Activated CD4-positive, CD25-positive, alpha-beta regulatory T cell treated with anti-CD3 and anti-CD28 coated beads, Interleukin-2, amount 50 U/mL, for 24 hours (primary cell): ENCODE measurements at places on chromosomes 2 and 18.

DNA sequence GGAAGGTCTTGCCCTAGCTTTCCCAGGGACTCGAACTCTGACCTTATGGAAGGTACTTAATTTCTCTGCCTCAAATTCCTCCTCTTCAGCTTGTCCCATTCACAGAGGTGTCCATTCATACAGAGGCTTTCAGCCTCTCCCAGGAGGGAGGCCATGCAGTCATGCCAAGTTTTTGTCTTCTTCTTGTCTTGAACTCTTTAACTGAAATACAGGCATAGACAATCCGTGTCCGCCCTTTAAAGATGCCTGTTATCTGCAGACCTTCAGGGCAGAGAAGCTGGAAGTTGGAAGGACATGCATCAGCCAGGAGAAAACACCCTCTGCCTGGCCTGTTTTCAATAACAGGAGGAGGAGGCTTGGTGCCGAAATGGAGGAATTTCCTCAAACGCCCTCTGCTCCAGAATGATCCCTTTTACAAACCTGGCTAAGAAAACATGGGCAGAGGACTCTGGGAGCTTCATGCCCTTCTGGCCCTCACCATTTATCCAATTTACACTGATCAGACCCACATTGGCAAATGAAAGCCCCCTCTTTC is 308.3 kb downstream of the MYCN start:
- no peak for ATAC-seq

DNA sequence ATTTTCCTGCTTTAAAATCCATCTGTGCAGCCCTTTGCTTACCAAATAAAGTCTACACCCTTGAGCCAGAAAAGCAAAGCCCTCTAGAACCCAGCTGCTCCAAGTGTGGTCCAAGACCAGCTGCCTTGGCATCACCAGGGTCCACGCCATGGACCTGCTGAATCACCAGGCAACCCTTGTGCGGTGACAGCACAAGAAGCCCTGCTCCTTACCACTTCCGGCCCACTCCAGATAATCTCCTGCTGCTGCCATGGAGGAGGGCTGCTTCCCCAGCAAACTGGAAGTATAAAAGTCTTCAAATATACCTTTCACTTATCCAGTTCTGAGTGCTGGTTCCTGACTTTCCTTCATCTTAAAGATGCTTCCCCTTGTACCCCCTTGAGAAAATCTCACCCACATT is 106.0 kb upstream of the PKDCC start:
- ATAC-seq = no peak

DNA sequence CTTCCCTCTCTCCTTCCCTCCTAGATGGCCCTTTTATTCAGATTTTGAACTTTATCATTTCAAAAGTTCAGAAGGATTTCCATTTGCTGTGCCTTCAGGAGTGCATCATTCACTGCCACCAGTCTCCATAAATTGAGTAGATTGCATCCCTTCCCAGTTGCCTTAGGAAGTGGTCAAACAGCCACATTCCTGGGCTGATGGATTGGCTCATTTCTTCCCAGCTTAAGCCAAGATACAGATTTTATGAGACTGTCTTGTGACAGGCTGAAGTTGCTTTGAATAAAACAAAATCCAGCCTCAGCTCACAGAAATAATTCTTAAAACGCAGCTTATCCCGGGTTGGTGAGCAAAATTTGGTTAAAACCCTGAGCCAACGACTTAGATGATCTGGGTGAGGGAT is 9.8 kb downstream of the NRP2 start:
- no peak for ATAC-seq

GRCh38 chr2:85911814-85912692 is 23.3 kb upstream of the ST3GAL5 start:
- no peak for ATAC-seq

- no peak for ATAC-seq
Measured at GRCh38 chr2:239488125-239488524, 87.3 kb upstream of the HDAC4 start.

DNA sequence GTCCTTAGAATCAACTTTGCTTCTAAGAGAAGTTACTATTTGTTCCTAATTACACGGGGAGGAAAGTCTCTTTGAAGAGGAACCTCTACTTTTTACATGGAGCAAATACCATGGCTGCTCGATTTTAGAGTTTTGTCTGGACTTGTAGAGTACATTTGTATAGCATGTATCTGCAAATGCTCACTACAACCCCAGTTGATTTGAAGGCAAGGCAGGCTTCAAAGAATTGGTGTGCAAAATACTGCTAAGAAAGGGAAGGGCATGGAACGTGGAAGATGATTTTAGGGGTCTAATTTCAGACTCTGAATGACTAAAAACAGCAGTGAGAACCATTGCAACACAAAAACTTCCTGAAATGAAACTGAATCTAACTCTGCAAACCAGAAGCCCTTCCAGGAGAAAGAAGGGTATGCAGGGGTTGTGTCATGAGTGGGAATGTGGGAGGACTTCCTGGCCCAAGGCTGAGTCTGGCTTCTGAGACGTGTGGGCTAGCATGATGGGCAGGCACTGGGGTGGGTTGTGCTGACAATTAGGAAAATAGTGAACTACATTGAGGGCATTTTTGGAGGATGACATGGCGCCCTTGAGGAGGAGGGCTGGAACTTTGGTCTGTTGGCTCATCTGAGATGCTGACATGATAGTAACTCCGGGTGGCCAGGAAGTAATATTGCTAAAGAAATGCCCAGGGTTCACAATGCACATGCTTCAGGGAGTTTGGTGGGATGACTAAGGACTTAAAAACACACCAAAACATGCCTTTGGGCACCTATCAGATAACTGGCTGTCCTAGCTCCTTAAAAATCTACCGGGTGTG is 18.9 kb upstream of the IL1R2 start:
- ATAC-seq = no peak

DNA sequence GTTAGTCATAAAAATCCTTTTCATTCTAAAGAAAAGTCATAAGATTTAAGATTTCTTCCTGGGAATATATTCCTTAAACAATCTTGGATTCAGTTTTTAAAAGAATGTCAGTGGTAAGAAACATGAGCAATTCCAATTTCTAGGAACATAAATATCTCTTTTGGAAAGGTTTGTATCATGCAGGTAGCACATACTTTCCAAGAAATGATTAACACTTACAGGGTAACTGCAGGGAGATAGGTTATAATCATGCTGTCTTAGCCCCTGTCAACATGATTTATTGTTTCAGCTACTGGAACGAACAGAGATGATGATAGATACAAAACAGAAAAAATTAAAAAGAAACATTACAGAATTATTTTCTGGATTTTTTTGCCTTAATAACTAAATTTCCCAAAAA is 1537.7 kb downstream of the LRP1B start:
- ATAC-seq = no peak

- no peak for ATAC-seq
Measured at GRCh38 chr2:152222975-152223637, 47.5 kb upstream of the STAM2 start.

GRCh38 chr2:171411791-171412483 is 21.9 kb downstream of the METTL8 start:
- ATAC-seq = no peak

- ATAC-seq = no peak
Measured at GRCh38 chr2:217954051-217954450, 48.7 kb downstream of the TNS1 start.

DNA sequence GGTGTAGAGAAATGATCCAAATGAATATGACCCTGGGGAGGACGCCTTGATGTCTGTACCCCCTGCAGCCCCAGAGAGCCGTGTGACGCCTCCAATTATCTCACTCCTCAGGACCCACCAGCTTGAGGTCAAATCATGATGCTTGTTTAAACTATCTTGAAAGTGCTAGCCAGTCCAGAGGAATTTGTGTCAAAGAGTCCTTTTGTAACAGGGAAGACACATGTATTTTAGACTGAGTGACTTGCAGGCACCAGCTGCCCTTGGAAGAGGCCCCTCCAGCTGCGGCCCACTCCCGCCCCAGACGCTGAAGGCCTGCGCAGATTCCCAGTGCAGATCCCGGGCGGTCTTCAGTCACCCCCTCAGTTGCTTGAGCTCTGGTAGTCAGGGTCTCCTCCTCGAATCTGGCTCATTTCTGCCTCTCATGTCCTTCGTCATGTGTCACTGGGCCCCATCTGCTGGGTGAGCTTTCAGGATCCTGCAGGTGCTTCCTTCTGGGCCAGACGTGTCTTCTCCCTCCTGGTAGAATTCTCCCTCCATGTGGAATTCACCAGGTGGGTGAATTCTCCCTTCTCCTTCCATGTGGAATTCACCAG is 77.4 kb downstream of the RNF144A start:
- ATAC-seq = no peak

DNA sequence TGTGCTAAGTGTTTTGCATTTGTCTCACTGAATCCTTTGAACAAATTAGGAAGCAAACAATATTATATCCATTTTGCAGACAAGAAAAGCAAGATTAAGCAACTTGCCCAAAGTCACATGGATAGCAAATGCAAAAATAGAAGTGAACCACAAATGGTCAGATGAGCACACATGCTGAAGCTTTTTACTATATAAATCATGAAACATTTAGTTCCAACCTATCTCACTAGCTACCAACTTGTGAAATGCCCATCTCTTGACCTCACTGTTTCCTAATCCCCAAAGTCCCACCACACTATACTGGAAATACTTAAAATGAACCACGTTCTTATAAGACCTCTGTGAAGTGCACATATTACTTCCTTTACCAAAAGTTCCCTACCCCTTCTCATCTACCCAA is 380.5 kb downstream of the ERBB4 start:
- ATAC-seq = no peak

DNA sequence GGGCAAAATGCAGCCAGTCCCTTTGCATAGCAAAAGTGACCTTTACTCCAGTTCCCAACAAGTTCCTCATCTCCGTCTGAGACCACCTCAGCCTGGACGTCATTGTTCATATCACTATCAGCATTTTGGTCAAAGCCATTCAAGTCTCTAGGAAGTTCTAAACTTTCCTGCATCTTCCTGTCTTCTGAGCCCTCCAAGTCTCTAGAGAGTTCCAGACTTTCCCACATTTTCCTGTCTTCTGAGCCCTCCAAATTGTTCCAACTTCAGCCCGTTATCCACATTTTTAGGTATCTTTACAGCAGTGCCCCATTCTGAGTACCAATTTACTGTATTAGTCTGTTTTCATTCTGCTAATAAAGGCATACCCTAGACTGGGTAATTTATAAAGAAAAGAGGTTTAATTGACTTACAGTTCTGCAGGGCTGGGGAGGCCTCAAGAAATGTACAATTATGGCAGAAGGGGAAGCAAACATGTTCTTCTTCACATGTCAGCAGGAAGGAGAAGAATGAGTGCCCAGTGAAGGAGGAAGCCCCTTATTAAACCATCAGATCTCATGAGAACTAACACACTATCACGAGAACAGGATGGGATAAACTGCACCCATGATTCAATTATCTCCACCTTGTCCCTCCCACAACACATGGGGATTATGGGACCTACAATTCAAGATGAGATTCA is 123.7 kb downstream of the MYCN start:
- ATAC-seq = no peak

- ATAC-seq = peak; percentile 71
Measured at GRCh38 chr2:204104811-204105210, 168.2 kb downstream of the ICOS start.

- ATAC-seq = peak; percentile 76
Measured at GRCh38 chr18:23920054-23920453, 94.5 kb upstream of the TTC39C start.

- ATAC-seq = no peak
Measured at GRCh38 chr2:118752762-118753429, 94.6 kb downstream of the EN1 start.

- ATAC-seq = no peak
Measured at GRCh38 chr2:29632018-29632417, 289.4 kb downstream of the ALK start.

DNA sequence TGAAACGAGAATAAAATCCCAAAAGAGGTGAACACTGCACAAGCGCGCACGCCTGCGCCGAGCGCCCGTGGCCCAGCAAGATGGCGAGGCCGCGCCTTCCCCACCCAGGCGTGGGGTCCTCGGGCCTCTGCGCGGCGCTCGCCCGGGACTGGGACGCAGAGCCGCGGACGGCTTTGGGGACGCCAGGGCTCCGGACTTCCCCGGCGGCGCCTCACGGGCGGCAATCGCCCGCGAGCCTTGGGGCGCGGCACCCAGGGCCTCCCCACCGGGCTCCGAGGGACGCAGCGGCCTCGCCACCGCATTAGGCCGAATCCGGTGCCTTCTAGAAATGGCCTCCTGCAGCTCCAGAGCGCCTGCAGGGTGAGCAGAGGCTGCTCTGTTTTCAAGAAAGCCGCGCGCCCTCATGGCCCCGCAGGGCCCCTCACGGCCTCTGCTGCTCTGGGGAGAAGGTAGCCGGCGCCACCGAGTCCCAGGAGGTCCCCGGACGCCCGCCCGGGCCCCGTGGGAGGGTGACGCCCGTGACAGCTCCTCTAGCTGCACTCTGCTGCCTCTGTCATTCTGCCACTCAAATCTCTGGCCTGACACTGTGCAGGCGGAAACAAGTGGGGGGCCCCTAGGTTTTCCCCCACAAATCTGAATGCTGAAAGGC is 35.9 kb upstream of the POMC start:
- ATAC-seq = peak; percentile 54
